ENCODE measurements at places on chromosomes 5 and 9.

DNA sequence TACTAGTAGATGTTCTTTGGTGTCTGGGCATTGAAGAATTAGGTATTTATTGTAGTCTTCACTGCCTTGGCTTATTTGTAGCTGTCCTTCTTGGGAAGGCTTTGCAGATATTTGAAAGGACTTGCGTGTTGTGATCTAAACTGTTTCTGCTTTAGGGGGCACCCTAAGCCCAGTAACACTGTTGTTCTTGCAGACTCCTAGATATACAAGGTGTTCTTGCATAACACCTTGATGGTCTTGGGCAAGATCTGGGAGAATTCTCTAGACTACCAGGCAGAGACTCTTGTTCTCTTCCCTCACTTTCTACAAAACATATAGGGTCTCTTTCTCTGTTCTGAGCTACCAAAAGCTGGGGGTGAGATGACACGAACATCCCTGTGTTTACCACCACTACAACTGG is 179.1 kb downstream of the FAM170A start:
- no peak for DNase-seq

GRCh38 chr9:116380496-116380995 is 227.0 kb downstream of the PAPPA start:
- DNase-seq: no peak

GRCh38 chr5:57455511-57456455 is 26.8 kb downstream of the ACTBL2 start:
- no peak for DNase-seq

- DNase-seq: no peak
Observed at GRCh38 chr5:1325870-1326531, 18.9 kb downstream of the CLPTM1L start.

DNA sequence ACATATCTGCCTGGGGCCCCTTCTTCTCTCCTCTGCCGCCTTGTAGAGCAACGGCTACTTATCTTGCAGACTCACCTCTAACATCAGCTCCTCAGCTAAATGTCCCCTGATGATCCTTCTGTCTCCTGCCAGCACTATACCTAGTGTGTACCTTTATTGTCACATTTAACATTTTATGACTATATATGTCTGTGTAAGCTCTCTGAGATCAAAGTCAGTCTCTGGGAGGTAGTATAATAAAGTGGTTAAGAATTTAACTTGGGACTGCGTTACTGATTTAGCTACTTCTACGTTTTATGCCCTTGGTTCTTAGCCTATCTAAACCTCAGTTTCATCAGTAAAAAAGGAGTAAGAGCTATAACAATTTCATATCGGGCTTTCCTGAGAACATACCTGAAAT is 2.2 kb downstream of the TMED7 start:
- DNase-seq: no peak

DNA sequence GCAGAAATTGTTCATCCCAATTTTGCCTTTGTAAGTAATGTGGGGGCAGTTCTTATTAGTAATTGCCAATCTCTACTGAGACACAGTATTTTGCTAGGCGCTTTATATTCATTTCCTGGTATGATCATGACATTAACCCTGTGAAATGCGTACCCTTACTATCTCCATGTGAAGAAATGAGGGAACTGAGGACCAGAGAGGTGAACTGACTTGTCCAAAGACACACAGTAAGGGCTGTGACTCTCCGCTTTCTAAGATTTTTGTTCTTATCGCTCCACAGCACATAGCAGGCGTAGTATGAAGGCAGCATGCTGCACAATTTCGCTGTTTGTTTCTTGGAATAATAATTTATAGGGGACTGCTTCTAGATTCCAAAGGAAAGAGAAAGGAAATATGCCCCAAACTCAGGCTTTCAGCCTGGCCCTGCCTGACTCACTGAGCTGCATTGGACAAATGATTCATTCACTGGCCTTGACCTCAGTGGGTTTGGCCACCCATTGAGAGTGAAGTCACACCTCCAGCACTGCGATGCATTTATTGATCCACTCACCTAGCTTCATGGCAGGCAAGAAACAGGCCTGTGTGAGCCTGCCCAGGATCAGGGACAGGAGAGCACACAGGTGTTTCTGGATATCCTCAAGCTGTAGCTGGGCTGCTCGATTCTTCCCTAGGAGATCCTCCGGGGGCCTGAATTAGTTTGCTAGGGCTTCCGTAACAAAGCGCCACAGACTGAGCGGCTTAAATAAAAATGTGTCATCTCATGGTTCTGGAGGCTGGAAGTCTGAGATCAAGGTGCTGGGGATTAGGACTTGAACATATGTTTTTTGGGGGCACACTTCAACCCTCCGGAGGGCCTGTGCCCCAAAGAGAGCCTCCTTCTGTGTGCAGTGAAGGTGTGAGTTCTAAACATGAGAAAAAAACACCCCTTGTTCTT is 7.2 kb upstream of the DUSP1 start:
- DNase-seq: no peak

DNA sequence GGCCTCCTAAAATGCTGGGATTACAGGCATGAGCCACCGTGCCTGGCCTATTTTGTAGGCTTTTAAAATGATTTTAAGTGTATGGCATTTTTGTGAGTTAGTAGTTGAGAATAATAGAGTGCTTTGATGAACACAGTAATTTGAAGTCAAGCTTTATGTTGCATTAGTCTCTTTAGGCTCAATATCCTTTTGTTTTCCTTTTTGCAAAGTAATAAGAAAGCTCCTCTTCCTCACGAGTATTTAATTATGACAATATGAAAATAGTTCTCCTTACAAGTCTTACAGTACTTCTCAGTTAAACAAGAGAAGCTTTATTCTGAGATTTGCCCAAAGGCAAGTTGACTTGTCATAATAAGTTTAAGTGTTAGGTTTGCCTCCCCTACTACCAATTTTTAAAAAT is 69.0 kb downstream of the TJP2 start:
- DNase-seq: no peak

DNA sequence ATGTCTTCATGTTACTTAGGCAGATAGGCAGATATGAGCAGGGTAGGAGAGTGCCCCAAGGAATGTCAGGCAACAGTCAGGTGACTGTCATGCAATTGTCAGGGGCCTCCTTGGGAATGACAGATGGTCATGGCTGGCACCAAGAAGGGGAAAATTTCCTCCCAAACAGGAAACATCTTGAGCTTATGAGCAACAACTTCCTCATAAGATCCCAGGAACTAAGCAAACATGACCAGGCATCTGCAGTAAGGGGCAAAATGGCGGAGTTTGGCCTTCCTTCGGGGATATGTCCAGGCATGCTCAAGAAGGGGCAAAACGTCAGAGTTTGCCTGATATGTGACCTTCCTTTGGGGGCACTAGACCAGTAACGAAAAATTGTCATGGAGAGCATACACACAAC is 591.8 kb downstream of the PDE4D start:
- DNase-seq: no peak

DNA sequence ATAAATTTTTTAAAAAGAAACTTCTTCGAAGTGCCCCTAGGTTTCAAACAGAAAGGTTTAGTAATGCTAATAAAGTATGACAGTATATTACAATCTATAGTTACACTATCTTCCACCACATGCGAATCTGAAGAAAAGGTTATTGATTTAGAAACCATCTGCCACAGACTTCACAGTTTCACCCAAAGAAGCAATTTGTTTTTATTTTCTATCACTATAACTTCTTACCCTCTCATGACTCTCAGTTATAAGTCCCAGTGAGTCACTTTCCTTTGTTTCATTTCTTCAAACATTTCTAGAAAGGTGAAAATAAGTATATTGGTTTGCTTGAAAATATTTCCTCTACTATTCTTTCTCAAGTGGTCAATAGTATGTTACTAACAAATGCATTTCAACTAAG is 93.6 kb downstream of the MCTP1 start:
- no peak for DNase-seq

GRCh38 chr5:107808671-107809137 is 138.0 kb upstream of the EFNA5 start:
- DNase-seq: peak; percentile 81

GRCh38 chr5:107436201-107436600 is 234.5 kb downstream of the EFNA5 start:
- DNase-seq: no peak

GRCh38 chr5:40958811-40959210 is 49.5 kb downstream of the C7 start:
- DNase-seq: no peak

- no peak for DNase-seq
Observed at GRCh38 chr5:112385566-112385965, 33.5 kb downstream of the EPB41L4A start.

- no peak for DNase-seq
Observed at GRCh38 chr5:119321569-119322311, 34.1 kb upstream of the TNFAIP8 start.

DNA sequence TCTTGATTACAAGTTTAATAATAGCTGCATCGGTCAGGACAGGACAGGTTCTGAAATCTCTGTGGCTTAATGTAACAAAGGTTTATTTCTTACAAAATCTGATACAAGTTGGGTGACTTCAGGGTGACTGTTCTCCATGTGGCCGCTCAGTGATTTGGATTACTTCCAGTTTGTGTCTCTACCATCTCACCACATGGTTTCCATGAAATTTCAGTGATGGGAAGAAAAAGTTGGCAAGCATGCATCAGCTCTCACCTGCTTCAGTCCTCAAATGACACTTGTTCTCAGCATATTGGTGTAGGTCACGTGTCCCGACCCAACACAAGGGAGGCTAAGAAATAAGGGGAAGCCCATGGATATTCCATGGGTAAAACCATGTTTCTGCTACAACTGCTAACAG is 7.8 kb upstream of the TMEM268 start:
- DNase-seq: no peak

GRCh38 chr5:180821538-180821937 is 18.9 kb upstream of the MGAT1 start:
- DNase-seq: no peak

DNA sequence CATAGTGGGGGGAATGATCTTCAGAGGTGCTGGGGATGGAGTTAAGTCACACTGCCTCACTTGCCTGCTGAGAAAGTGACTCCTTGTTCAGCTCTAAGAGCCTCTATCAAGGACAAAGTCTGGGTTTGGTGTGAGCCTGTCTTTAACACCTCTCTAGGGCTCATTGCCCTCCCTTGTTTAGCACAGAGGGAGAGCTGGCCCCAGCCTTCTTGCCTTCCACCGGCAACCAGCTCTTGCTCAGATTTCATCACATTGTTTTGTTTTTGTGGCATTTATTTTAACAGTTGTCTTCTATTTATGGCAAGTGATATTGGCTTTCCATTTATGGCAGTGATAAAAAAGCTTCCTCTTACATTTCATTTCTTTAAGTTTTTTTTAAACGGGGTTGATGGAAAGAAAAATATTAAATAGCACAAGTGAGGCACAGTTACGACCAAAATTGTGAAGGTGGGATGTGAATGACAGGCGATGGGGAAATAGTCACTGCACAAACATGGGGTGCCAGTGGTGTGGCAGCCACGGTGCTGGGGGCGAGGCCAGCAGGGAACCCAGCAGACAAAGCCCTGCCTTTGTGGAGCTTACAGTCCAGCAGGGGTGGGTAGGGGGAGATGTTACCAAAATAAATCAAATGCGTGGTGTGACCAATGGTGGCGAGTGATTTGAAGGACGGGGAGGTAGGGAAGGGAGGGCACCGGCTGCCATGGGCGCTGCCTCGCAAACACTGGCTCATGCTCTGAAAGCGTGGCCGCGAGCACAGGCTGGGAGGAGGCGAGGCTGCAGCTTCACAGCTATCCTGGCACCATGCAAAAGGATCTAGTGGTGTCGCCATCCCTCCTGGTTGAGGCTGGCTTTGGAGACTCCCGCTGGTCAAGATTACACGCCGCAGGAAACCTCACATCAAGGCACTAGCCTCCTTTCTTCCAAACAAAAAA is 21.2 kb upstream of the UNC5A start:
- no peak for DNase-seq

DNA sequence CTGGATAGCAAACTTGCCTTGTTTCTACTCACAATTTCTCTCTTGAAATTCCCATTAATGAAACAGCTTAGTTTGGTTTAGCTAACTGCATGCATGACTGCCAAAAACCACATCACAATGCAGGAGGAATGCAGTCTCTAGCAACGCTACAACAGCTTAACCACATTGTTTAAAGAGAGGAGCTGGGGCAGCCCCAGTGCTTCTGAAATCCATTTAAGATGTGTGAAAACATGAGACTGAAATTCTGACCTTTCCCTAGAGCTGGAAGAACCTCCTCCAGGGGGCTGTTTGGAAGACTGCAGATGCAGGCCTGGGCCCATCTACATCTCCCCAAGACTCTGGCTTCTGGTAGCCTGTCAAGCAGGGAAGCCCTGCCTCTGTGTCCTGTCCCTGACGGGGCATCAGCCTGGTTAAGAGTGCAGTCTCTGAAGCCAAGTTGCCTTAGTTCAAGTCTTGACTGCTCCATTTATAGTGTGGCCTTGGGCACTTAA is 157.1 kb downstream of the ZNF462 start:
- DNase-seq: no peak

DNA sequence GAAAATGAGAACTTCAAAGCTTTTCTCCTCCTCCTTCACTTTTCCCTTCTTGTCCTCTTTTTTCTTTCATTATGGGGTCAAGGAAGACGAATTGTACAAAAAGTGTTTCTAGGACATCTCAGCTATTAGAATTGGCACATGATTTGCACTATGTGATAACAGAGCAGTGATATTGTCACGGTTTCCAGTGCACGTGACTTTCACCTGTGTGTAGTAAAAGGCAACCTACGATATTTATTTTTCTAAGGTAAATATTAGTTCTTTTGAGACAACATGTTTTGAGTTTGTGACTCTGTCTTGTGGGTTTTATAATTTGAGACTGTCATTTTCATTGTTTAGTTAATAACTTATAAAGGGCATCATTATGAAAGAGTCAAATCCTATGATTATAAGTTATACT is 213.1 kb downstream of the PSAT1 start:
- no peak for DNase-seq

- no peak for DNase-seq
Observed at GRCh38 chr5:66958201-66958979, 238.2 kb downstream of the CD180 start.

DNA sequence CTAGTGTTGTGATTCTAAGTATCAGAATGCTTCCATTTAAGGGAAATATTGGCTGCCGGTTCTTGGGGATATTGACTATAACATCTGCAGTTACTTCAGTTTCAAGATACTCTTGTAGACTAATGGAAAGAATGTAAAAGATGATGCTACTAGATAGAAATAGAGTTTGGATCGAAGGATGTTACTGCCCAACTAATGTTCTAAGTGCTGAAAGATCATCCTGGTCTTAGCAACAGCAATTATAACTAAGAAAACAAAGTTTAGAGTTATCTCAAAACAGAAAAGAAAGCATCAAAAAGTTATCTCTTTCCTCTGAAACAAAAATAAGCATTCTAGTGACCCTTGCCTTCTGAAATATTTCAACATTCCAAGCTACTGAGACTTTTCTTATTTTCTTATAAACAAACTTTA is 49.9 kb downstream of the ITGA1 start:
- DNase-seq: no peak

DNA sequence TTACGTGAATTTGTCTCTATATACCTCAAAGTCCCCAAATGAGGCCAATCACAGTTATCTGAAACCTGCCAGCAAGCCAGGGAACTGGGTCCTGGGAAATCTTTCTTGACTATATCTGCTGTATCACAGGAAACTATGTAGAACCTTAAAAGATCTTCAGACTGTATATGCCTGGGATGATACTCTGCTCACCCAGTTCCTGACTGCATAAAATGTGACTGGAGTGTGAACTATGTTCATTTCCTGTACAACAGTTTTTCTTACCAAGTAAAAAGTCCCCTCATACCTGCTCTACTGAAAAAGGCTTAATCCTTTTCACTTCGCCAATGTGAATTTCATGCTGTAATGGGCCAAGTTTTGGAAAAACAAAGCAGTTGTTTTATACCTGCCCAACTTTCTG is 162.9 kb downstream of the ELAVL2 start:
- no peak for DNase-seq

- DNase-seq: no peak
Observed at GRCh38 chr5:75048457-75048953, 3.9 kb downstream of the GCNT4 start.

All from iPS DF 6.9 (cell line).